NCI-H2171 treated with DMSO at 0.1 percent for 48 hours (cell line): ENCODE measurements at places on chromosomes 1 and 21.

DNA sequence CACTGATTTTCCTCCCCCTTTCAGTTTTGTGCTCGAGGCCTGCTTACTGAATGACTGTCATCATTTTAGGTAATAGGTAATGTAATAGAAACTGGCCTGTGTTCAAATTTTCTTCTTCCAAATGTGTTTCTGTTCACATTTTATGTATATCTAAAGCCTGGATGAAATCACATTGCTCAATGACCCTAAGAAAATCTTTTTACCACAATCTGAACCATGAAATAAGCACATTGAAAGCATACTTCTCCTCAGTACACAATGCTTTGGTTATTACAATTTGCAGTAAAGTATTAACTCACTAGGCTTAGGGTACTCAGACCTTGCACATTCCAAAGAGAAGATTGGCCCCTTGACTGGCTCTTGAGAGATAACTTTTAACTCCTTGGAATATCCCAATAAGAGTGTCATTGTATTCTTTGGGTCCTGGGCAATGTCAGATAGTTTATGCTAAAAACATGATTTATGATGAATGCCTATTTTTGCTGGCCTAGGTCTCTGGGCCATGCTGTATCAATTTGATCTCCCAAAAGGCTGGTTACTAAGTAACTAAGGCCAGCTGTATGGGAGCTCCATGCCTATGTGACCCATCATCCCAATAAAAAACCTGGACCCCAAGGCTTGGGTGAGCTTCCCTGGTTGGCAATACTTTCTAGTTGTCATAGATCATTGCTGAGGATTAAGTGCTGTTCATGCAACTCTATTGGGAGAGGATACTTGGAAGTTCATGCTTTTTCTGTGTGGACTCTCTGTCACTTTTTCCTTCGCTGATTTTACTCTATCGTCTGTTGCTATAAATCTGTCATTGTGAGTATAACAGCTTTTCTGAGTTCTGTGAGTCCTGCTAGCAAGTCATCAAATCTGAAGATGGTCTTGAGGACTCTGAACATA, 293.9 kb downstream of the GRIK1 start:
- DNase-seq = no peak

- DNase-seq = no peak
These were observed 3.2 kb upstream of the KIAA0040 start for GRCh38 chr1:175195798-175196197.

- no peak for DNase-seq
These were observed 1.0 kb upstream of the GALNT2 start for GRCh38 chr1:230066031-230066430.

DNA sequence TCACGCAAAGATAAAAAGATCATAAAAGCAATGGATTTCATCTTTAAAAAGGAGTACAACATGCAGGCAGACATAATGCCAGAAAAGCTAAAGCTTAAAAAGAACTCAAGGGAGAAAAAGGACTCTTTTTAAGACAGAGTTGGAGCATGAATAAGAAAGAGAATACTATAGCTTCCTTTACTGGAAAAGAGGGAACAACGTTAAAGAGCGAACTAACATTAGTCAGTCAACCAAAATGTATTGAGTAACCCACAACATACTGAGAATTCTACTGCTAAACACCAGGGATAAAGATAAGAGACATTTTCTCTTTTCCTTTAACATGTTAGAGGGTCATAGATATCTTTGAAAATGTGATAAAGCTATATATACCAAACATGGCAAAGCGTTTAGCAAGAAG, 182.0 kb downstream of the DUSP10 start:
- no peak for DNase-seq

DNA sequence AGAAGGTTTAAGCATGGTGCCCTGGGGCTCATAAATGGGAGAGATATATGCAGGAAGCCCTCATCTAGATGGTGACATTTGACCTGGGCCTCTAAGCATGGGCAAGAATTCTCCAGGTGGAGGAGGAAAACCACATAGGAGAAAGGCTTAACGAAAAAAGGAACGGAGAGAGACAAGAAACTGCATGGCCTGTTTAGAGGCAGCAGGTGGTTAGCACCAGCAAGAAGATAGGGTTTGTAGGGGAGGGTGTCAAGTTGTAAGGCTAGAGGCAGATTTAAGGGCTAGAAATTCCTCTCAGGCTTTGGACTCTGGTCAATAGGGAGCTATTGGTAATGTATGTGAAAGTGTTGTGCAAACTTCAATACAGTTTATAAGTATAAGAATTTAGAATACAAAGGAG, 8.2 kb upstream of the MAPKAPK2 start:
- DNase-seq = no peak
